Activated CD8-positive, alpha-beta memory T cell treated with anti-CD3 and anti-CD28 coated beads for 1 hour (primary cell): ENCODE measurements at places on chromosomes 5 and 9.

GRCh38 chr5:157148734-157149615 is 6.3 kb upstream of the MED7 start:
- DNase-seq, result peak; percentile 62

GRCh38 chr5:127290019-127290945 is at the start of gene MEGF10:
TSS of gene MEGF10 (plus strand) at chr5:127290796. CDS start at chr5:127331309, 40,513 bp downstream.
- no peak for DNase-seq

- DNase-seq, result no peak
Measured at GRCh38 chr9:75454043-75454442, 365.7 kb downstream of the OSTF1 start.

DNA sequence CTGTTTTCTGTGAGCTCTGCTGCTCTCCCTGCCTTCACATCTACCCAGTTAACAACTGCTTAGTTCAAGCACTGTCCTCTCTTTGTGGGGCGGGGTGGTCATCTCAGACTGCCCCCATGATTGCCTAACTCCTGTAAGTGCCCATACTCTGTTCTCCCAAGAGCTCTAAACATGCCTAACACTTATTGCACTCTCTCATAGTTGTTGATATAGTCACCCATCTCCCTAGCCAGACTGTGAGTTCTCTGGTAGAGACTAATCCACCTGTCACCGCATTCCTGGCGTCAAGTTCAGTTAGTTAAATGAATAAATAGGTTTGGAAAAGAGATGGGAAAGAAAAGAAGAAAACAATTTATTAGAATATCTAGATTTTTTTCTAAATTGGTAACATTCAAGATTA is 18.3 kb upstream of the MUSK start:
- no peak for DNase-seq

- no peak for DNase-seq
Measured at GRCh38 chr9:126532951-126533925, 80.5 kb upstream of the LMX1B start.

GRCh38 chr9:135255841-135256580 is 168.5 kb downstream of the OLFM1 start:
- no peak for DNase-seq
